Stimulated activated CD4-positive, alpha-beta T cell treated with anti-CD3 and anti-CD28 coated beads, Interleukin-2, amount 100 ng/mL, for 4 hours (primary cell): ENCODE measurements at places on chromosomes 2 and 18.
A peak's percentile ranks its signal among the peaks of the same experiment; 100 is the strongest.

- DNase-seq: no peak
These were observed 1080.8 kb upstream of the DDX18 start for GRCh38 chr2:116733699-116734098.

DNA sequence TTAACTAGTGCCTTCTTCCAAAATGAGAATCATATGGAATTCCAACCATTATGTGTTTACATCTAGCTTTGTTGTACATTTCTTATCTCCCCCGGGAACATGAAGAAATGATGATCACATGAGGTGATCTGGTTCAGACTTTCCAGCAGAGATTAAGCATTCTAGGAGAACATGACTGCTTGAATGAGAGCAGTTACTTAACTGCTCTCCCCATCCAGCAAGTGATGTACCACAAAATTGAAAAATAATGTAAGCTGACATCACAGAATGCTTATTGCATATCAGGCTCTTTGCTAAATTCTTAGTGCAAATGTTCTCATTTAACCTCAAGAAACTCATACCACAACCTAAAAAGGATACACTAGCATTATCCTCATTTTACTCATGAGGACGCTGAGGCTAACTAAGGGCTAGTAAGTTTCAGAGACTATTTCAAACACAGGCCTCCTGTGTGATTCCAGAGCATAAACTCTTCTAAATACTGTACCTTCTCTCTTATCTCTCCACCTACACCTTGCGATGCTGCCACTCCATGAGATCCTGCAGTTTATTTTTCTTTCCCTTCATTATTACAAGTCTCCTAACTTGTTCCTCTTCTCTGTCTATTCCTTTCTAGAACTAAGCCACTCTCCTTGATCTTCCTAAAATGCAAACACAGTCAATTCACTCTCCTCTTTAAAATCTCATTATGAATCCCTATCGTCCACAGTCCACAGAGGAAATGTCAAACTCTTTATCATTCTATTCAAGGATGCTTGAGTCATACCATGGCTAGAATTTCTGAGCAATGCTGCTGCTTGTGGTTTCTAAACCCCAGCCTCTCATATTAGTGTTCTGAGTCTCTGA is 1224.8 kb upstream of the ZEB2 start:
- no peak for DNase-seq

DNA sequence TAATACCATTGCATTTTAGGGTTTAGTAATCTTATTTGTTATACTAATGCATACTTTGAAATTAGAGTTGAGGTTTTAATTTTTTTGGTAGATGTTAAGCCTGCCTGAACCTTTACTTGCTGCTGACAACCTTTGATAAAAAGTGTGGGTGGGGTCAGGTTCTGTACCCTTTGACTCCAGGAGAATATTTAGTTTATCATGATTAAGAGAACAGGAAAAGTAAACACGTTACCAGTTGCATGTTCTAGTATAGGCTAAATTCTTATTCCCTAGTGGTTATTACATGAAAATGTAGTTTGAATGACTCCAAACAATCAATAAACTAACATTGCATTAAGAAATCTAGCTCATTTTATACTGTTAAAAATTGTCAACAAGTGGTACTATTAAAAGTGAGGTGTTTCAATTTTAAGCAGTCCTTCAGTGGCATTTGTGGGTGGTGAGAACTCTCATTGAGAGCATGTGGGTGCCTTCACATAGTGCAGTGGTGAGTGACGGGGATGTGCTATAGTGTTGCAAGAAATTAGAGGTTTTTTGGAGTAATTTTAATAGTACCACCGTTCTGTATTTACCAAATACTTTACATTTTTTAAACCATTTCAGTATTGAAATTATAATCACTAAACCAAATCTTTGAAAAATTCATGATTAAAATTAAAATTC is 29.9 kb downstream of the PHLPP1 start:
- DNase-seq: no peak

GRCh38 chr2:41579806-41580205 is 468.0 kb upstream of the PKDCC start:
- DNase-seq: no peak

DNA sequence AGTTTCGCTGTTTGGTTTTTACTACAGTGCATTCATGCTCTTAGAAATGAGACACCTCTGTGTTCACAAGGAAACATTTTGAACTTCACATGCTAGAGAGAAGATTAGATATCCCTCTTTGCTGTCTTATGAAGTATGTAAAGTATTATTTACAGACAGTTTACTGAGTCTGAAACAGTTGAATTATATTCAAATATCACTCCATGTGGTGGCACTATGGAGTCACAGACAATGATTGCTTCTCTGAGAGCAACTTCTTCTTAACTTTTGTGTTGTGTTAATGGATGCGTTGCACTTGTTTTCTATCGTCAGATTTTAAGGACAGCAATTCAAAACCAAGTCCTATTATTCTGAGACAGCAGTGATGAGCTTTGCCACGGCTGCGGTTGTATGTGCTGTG is 823.6 kb downstream of the GALR1 start:
- no peak for DNase-seq

GRCh38 chr2:100580367-100581276 is 17.8 kb downstream of the PDCL3 start:
- peak; percentile 16 for DNase-seq

GRCh38 chr2:231244382-231245248 is 46.2 kb downstream of the ARMC9 start:
- DNase-seq: no peak

DNA sequence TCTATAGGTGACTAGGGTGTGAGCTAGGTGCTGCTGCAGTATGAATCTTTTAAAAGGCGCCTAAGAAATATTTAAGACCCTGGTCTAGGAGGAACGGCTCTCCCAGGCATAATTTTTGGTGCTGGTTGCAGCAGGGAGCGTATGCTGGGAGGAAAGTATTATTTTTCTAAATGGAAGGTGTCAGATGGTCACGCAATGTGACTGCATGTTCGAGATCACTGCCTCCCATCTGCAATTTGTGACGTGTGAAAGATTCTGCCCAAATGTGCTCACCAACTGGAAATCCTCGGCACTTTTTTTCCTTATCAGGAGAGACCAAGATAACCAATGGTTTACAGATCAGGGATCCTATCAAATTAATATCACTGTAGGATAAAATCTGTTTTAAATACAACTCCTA is 95.6 kb upstream of the KLHL14 start:
- no peak for DNase-seq

GRCh38 chr18:6355789-6356589 is 58.7 kb downstream of the L3MBTL4 start:
- no peak for DNase-seq

DNA sequence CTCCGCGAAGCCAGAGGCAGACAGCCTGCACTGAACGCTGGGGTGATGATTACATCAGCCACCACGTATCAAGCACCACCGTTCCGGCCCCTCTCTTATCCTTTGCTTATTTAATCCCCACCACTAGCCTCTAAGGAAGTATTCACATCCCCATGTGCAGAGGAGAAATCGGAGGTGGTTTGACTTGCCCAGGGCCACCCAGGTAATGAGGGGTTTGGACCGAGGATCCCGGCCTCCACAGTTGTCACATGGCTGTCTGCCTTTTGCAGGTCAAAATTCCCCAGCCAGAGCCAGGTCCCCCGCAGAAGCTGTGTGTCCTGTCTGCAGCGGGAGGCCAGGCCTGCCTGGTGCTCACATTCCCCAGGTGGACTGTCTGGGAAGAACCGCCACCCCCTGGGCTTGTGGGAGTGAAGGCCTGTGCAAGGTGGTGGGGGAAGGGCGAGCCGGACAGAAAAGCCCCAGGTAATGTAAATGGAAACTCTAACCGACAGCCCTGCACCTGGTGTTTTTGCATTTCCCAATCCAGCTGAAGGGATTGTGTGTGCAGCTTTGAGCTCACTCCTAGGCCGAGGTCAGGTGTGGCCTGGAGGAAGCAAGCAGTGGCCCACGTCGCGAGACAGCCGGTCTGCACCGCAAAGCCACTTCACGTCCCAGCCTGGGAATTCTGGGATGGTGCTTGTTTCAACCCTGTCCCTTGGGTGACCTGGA is 108.5 kb upstream of the ID2 start:
- DNase-seq: no peak

DNA sequence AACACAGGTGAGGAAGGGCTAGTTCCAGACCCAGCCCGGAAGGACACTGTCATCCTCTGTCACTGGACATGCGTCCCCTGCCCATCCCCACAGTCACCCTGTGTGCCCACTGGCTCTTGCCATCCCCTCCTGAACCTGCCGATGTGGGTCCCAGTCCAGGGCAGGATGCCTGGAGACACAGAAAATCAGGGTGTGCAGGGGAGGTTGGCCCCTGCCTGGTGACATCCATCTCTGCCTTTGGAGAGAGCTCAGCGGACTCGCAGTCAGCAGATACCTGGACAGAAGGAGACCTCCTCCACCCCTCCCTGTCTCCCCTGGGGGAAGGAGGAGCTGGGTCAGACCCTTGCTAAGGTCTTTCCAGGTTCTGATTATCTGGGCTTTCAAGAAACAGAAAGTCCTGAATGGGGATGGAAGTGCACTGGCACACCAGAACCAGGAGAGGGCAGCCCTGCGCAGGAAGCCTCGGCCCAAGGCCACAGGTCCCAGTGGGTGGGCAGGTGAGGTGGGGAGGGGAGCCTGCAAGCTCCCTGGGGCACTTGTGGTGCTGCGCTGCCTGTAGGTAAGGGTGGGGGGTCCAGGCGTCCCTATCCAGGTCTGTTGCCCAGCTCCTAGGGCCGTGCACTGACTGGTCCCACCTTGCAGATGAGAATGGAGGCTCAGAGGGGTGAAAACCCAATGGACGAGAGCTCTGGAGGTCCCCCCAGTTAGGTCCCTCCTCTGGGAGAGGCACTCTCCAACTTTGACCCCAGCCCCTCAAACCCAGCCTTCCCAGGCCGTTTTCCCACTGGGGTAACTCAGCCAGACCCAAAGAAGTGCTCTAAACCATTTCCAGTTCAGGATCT is 9.7 kb upstream of the OTOS start:
- DNase-seq: no peak

GRCh38 chr18:1296237-1296636 is 391.6 kb downstream of the ADCYAP1 start:
- DNase-seq: no peak

- no peak for DNase-seq
These were observed 113.5 kb downstream of the RTN4 start for GRCh38 chr2:54936766-54937165.

GRCh38 chr2:58720770-58721697 is 479.9 kb upstream of the FANCL start:
- no peak for DNase-seq
